ENCODE measurements at places on chromosomes 6 and 20.

- no peak for DNase-seq
These were observed 61.5 kb upstream of the HDDC2 start for GRCh38 chr6:125363039-125363823.

- no peak for DNase-seq
These were observed 747.2 kb downstream of the KHDRBS2 start for GRCh38 chr6:61538801-61539200.

- DNase-seq = no peak
These were observed 468.2 kb upstream of the ARID1B start for GRCh38 chr6:156309017-156309416.

DNA sequence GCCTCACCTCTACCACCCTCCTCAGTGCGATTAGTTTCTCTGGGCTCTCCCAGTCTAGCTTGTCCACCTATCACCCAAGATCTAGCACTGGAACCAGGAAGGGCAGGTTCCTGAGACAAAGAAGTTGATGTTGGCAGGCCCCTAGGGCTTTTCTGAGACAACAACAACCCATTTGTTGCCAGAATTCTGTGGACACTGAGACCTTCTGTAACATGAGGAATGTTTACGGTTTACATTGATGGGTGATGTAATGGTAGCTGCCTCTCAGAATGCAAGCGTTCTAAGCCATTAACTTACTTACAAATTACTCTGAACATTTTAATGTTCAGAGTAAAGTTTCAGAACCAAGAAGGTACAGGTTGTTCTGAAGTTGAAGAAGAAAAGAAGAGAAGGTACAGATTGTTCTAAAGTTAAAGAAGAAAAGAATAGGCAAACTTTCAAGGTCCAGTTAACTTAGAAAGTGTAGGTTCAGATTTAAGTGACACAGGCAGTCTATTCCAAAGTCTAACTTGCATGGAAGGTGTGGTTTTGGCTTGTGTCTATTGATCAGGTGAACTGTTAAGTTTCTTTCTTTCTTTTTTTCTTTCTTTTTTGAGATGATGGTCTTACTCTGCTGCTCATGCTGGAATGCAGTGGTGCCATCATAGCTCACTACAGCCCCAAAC is 3.7 kb upstream of the MED23 start:
- DNase-seq = no peak

GRCh38 chr6:125432963-125433362 is 131.2 kb upstream of the HDDC2 start:
- no peak for DNase-seq

GRCh38 chr6:145880361-145880760 is 65.8 kb upstream of the FBXO30 start:
- DNase-seq = no peak

- DNase-seq = no peak
These were observed 771 bp upstream of the SNAI1 start for GRCh38 chr20:49982072-49982345.

Measured in GM19239 (cell line).